ENCODE measurements at places on chromosomes 7 and 10.

DNA sequence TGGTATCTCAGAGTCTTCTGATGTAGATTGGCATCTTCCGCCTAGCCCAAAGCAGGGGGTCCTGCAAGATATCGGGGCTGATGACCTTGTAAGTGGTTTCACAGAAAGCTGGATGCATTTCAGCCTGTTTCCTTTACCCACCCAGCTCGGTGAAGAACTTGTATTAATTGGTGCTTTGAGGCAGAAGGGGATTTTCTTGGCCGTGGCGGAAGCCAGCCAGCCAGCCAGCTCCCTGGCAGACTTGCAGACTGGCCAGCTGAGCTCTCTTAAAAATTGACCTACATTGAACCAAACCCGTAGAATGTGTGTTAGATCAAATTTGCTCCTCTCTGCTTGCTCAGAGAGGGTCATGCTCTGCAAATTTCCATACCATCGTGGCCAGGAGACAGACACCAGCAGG is 218.4 kb downstream of the ADAM12 start:
- no peak for DNase-seq

GRCh38 chr7:24419511-24419910 is 135.5 kb downstream of the NPY start:
- peak; percentile 76 for DNase-seq

GRCh38 chr7:149690688-149691446 is 82.5 kb downstream of the ZNF467 start:
- DNase-seq, result no peak

- no peak for DNase-seq
Measured at GRCh38 chr7:44283381-44284211, 41.8 kb downstream of the CAMK2B start.

DNA sequence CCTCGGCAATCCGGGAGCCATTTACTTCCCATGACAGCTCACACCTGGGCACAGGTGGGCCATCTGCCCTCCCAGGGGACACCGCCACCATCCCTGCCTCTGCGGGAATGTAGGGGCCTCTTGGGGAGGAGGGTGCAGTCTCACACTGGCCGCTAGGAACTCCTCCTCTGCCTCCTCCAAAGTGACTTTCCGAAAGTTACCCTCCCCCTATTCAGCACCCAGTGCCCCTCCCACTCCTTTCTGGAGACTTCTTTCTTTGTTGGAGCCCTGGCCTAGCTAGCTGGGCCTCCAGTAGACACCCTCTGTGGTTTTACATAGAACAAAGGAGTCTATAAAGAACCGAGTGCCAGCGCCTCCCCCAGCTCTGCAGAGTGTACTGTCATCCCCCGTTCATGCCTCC is 45.8 kb upstream of the MNX1 start:
- DNase-seq, result no peak

- no peak for DNase-seq
Measured at GRCh38 chr7:39105720-39106119, 128.0 kb downstream of the POU6F2 start.

GRCh38 chr7:13110107-13110506 is 422.7 kb downstream of the ARL4A start:
- DNase-seq, result no peak

DNA sequence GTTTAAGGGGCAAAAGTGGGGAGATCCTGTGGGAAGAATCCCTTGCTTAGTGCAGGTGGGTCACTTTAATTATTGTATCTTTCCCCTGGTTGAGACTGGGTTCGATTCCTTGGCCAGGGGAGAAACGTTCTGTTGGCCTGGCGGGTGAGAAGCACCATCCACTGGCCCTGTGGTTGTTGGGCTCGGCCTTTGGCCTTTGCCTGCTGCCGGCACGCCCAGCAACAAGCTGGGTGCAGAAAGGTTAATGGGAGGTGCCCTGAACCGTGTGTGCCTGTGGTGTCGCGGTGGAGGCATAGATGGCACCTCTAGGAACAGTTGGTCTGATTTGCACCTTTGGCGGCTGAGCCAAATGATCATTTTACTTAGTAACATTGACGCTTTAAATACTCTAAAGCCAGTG is 363.6 kb upstream of the CNTNAP2 start:
- DNase-seq, result no peak

GRCh38 chr7:106041140-106041717 is 70.9 kb downstream of the SYPL1 start:
- no peak for DNase-seq

GRCh38 chr7:40041456-40041855 is 91.4 kb downstream of the CDK13 start:
- no peak for DNase-seq

DNA sequence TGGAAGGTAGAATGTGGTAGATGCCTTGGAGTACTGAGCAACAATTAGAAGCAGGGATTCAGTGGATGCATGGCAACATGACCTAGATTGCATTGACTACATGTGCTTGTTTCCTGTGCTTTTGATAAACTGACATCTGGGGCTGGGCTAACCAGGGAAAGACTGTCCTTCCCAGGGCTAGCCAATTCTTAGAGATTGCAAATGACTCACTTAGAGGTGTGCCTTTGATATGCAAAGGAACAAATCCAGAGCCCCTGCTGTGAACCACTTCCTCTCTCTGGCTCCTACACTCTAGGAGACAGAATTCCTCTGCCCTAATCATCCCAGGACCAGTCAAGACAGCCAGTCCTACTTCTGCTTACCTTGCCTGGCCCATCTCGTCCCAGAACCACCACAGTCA is 651.5 kb downstream of the LRMDA start:
- DNase-seq, result no peak

DNA sequence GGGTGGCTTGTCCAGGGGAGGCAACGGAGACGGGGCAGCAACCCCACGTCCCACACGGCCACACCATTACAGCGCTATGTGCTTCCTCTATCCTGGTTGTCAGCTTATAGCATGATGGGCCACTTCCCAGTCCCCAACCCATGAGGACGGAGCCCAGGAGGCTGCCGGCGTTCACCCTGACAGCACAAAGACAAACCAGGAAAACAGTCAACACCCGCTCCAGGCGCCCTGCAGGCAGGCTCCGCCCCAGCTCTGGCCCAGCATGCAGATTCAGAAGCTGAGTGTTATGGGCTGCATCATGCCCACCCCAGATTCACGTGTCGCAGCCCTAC is 14.8 kb downstream of the WDR86 start:
- DNase-seq, result no peak

GRCh38 chr10:79241629-79241989 is 105.7 kb upstream of the PPIF start:
- DNase-seq, result no peak

DNA sequence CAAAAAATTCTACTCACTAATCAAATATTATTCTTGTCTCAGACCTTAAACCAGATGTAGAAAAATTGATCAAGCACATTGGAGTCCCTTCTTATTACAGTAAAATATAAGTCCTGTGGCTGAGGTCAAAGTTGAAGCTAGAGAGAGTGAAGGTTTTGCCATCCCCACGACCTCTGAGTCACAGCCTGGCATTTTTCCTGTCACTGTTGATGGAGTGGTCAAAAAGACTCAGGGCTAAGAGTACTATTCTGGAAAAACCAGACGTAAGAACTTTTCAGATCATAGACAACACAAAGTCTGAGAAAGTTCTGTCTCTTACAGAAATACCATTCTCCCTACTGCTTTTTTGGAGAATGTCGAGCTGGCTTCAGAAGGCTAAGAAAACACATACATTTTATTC is 323.7 kb upstream of the ANKRD30A start:
- DNase-seq, result no peak

DNA sequence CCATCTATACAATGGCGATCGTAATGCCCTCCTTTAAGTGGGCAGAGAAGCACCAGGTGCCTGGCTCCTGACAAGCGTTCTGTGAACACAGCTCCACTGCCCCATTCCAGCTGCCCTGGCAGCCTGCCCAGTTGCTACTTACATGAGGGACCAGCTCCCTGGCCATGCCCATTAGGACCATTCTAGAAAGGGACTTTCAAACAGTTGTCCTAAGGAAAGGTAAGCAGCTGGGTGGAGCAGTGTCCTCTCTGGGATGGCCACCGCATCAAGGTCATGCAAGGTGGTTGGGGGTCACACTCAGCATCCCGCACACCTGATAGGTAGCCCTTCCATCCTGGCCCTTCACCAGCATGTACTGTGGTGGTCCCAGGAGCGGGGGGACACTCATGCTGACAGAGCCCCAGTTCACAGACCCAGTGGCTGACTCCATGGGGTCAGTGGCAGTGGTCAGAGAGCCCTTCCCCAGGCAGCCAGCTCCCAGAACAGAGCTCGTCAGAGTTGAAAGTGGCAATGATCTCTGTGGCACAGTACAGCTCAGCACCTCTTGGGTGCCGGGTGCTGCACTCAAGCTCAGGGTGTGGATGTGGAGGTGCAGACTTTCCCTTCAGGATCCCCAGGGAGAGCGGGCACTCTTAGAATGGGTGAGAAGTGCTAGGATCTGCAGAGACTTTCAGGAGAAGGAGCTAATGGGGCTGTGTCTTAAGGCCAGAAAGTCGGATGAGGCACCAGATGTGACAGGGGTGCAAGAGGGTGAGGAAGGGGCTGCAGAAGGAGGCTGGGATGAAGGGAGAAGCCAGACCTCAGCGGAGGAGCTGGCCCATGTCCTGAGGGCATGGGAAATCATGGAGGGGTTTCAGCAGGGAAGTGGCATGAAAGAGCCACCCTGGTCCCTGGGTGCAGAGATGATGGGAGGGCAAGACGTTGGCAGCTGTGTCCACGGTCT is 10.9 kb downstream of the MMRN2 start:
- no peak for DNase-seq

DNA sequence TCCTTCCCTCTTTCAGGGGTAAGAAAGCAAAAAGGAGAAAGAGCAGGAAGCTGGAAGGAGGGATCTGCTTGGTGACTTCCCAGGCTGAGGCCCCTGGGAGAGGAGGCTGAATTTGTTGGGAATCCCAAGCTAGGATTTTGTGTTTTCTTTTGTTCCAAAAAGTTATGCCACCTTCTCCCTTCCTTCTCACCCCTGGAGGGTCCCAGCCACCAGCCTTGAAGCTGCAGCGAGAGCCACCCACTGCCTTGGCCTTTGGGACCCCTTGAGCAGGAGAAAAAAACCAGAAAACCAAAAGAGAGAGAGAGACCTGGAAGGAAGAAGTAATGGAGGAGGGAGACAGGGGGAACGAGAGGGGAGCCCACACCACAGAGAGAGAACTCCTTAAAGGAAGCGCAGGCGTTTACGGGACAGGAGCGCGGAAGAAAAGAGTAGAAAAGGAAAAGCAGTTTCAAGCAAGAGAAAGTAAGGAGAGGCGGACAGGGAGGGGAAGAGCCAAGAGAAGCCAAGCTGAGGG is 7.2 kb downstream of the VAX1 start:
- DNase-seq, result no peak

DNA sequence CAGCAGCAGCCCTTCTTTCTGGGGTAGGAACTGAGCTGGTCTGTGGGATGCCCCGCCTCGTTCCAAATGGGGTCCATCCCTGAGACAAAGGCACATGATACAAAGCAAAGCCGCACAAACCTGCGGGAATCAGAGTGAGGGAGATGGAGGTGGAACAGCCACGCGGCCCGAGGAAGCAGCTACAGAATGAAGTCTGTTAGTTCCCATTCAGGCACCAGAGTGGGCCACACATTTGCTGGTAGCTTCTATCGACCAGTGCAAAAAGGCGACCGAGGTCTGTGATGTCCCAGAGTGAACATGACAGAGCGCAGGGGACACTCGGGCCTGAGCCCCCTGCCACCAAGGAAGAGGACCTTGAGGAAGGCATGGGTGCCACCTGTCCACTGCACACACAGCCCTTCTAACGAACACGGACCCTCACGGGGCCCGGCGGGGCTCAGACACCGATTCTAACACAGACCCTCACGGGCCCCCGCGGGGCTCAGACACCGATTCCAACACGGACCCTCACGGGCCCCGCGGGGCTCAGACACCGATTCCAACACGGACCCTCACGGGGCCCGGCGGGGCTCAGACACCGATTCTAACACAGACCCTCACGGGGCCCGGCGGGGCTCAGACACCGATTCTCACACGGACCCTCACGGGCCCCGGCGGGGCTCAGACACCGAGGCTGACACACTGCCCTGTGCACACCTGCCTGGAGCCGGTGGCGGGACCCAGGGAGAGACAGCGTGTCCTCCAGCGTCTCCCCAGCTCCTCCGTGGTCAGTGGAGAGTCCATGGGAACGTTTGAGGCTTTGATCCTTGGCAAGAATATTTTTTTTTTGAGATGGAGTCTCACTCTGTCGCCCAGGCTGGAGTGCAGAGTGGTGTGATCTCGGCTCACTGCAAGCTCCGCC is 32.8 kb upstream of the FAM20C start:
- no peak for DNase-seq

DNA sequence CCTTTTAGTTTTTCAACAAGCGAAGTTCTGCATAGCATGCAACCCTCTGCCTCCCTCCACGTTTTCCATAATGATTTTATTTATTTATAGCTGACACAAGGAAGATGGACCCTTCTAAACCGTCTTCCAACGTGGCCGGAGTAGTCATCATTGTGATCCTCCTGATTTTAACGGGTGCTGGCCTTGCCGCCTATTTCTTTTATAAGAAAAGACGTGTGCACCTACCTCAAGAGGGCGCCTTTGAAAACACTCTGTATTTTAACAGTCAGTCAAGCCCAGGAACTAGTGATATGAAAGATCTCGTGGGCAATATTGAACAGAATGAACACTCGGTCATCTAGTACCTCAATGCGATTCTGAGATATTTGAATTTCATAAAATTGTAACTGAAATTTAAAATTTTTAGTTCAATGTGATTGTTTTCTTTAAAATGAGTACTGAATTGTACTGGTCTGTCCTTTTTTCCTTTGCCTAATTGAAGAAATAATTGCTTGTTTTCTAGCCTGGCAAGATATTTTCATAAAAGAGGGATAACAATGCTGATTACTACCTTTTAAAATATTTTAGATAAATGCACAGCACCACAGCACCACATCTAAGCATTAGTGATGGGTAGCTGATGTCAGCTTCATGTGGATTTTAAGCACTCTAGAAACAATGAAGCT is 41.5 kb upstream of the SLC39A12 start:
- no peak for DNase-seq

DNA sequence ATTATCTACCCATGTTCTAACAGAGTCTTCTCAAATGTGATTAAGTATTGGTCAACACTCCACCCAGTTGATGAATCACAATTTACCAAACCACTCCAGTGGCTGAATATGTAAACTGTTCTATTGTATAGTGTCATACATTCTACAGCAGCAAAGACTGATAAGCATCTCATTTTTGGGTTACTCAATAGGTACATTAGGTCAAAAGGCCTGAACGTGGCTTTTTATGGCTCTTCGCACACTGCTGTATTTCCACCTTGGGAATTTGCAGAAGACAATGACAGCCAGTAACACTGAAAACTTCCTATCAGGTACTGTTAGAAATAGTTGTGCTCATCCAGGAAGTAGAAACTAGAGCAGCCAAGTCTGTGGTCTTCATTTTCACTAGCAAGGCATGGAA is 166.9 kb downstream of the GLI3 start:
- no peak for DNase-seq

GRCh38 chr7:96041171-96041570 is 268.8 kb downstream of the DYNC1I1 start:
- no peak for DNase-seq

GRCh38 chr7:98603399-98603788 is 13.7 kb upstream of the NPTX2 start:
- DNase-seq, result no peak

DNA sequence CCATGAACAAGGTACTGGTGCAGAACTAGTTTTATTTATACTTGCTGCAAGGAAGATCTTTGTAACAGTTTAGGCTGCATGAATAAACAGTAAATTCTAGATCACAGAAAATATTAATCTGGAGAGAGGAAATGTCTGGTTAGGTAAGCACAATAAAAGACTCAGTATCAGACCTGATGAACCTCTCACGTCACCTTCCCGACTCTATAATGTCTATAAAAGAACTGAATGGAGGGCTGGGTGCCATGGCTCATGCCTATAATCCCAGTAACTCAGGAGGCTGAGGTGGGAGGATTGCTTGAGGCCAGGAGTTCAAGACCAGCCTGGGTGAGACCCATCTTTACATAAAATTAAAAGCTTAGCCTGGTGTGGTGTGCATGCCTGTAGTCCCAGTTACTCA is 65.9 kb downstream of the FAM171A1 start:
- no peak for DNase-seq

Measured in skin of body (tissue), 3 donors.